ENCODE measurements at places on chromosomes 3 and 15.

DNA sequence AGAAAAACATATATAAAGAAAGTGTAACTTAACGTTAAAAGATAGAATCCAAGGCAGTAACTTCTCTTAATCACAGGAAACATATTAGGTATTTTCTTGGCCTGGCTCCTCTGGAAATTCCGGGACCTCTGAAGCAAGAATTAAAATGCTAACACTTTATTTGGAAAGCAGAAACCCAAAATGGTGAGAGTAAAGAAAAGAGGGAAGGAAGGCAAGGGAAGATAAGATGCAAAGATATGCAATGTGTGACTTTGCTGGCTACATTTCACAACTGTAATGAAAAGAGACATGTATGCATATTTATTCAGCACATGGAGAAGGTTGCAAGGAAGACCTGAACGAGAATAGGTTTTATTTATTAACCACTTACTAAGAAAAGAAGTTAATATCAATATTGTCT is 372.5 kb downstream of the TBL1XR1 start:
- DNase-seq, result no peak

DNA sequence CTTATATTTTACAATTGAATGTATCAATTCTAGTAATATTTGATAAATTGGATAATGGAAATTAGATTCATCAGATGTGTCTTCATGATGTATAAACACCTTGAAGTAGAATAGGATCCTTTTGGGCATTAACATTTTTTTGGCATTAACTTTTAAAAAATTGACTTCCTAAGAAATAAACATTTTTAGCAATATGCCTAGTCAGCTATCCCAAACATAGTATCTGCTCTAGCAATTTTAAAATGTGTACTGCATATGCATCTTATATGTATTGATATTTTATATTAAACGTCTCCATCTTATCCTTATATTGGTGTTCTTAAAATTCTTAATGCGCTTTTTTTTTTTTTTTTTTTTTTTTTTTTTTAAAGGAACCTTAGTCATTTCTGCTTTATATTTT is 8.5 kb downstream of the CCNDBP1 start:
- DNase-seq, result no peak

DNA sequence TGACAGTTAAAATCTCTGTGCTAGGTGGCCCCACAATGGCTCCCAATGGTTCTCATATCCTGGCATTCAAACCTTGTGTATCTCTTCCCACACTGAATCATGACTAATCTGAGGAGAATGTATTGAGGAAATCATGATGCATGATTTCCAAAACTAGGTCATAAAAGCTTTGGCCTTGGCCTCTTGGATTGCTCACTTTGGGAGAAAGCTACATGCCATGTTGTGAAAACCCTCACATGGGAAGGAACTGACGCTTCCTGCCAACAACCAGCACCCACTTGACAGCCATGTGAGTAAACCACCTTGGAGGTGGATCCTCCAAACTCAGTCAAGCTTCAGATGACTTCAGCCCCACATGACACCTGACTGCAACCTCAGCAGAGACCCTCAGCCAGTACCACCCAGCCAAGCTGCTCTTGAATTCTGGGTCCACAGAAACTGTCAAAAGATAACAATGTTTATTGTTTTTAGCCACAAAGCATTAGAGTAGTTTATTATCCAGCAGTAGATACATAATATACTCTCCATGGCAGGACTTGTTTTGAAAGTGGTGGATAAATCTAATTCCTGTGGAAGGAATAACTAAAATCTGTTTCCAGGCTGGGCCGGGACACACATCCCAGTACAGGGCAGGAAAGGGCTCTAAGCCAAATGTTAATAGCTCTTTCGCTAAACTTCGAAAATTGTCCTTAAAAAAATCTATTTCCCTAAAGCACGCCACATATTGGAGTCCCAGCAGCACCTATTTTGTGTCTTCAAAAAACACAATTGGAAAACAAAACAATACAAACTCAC is 1.0 kb upstream of the ZNF620 start:
- DNase-seq, result peak; percentile 5

- DNase-seq, result no peak
Observed at GRCh38 chr15:82047453-82048400, 1.9 kb upstream of the MEX3B start.

GRCh38 chr15:69391046-69391757 is 22.9 kb upstream of the KIF23 start:
- DNase-seq, result no peak

DNA sequence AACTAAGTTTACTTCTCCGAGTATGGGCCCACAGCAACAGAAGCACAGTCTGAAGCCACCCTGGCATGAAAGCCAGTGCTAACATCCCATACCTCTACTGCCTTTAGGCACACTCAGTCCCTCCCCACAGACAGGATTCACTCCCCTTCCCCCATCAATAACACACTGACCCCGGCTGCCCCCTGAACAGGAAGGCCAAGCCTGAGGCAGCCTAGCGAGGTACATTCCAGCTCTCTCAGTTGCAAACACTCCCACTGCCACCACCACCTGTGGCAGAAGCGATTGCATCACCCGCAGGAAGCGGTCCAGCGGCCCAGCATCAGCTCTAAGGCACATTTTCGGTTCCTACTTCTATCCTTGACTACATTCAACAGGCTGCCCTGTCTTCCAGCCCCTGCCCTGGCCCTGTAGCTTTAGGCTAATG is 7.0 kb upstream of the BMF start:
- peak; percentile 71 for DNase-seq

DNA sequence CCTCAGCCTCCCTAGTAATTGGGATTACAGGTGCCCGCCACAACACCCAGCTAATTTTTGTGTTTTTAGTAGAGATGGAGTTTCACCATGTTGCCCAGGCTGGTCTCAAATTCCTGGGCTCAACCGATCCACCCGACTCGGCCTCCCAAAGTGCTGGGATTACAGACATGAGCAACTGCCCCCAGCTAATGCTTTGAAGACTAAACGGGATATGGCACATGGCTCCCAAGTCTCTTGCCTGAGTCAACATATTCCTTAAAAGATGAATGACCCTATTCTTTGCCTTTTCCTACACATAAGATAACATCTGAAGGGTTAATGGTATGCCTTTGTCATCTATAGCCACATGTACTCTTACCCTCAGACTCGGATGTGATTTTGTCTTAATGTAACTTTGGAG is 38.4 kb upstream of the NEDD4 start:
- DNase-seq, result no peak

GRCh38 chr15:76905855-76906254 is 715 bp upstream of the SCAPER start:
- DNase-seq, result no peak

- no peak for DNase-seq
Observed at GRCh38 chr3:180530276-180530675, 71.7 kb upstream of the TTC14 start.

DNA sequence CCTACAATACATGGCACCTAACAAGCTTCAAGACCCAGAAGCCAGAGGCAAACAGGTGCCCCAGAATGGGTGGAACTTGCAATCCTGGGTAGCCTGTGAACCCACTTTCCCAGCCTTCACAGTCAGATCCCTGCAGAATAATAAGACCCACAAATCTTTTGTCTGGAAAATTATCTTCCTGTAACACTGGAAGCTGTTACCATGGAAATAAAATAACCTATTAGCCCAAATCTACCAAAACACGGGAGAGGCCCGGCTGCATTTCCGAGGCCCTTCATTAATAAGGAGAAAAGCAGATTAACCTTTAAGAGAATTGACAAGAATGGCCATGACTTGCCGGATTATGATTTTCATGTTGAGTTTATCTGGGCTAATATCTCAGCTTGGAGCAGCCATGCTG is 256.1 kb upstream of the PROK2 start:
- DNase-seq, result no peak

DNA sequence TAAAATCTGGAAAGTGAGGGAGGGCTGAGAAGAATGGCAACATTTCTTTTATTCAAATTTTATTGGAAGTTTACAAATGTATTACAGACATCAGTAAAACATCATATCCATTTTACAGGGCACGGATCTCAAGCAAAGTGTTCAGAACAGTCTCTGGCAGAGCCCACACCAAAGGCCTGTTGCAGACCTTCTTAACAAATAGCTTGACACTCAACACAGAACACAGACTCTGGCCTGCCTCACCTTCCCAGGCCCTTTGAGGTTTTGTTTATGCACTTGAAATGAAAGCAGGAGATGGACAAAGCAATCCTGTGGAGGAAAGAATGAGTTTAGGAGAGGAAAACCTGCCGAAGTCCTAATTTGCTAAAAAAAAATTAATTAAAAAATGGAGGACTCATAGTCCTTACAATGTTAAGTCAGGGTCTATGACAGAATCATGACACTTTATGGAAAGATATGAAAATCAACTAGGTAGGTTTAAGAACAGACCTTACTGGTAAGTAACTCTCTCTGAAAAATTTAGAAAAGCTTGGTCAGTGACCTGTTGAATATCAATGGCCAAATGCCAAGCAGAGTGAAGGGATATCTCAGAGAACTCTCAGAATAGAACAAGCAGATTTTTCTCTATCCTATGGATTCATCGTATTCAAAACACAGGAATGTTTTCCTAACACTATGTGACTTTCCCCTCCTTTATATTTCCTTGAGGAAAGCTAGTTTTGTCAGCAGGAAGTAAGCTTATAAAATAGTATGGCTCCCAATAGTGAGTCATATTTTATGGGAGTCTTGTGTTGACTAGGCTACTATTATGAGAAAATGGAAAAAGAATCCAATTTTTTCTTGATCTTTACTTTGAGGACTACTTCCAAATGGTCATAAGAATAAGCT is 70.8 kb upstream of the PSMD6 start:
- no peak for DNase-seq

- DNase-seq, result no peak
Observed at GRCh38 chr3:148510116-148510515, 187.6 kb upstream of the AGTR1 start.

- no peak for DNase-seq
Observed at GRCh38 chr3:119745942-119746341, 36.0 kb upstream of the NR1I2 start.

DNA sequence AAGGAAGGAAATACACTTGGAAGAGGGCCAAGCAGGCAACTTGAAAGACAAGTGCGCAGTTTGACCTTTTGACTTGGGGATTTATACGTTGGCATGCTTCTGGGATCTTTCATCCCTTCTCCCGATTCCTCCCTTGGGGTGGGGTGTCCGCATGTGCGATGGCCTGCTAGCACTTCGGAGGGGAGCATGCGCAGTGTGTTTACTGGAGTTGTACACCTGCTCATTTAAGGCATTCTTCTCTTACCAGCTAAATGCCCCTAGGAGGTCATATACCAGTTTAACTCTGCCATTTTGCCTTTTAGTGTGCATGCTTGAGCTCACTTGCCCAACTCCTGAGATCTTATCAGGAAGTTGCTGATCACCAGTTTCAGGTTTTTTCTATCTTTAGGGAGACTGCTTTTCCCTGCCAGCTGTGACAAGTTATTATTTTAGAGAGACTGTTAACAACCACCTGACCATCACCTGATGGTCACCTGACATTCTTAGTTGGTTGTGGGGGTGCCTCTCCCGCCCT is 63.5 kb downstream of the BFSP2 start:
- no peak for DNase-seq

GRCh38 chr3:52288674-52289073 is 1.0 kb downstream of the GLYCTK start:
- DNase-seq, result no peak

DNA sequence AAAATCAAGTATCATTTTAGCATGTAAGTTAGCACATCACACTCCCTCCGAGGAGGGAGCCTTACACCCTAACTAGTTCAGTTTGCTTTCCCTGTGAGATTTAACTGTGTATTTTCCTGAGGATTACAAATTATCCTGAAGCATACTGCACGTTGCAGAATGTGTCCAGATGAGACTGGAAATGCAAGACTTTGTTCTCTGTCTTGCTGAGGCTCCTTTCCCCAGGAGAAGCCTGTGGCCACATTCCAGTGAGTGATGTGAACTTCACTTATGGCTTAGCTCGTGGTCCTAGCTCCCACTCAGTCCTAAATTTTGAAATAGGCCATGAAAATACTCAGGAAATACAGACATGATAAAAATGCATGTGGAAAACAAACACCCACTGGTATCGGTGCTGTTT is 23.7 kb downstream of the PDZRN3 start:
- no peak for DNase-seq

- DNase-seq, result no peak
Observed at GRCh38 chr3:160330109-160330508, 68.9 kb downstream of the IFT80 start.

DNA sequence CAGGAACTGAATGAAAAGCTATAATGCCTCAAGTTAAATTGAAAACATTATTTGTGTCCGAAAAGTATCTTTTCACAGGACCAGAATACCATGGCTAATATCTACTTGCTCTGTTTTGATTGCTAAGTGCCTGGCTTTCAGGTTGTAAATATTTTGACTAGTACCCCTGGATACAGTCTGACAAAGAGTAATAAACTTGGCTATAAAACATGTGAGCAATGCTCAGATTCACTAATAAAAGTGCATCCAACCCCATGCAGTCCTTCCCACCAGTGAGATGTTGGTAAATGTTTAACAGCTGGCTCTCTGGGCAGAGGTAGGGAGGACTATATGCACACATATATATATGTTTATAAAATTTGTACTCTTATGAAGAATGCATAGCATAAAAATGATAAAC is 281.8 kb upstream of the TGFBR2 start:
- no peak for DNase-seq

- DNase-seq, result no peak
Observed at GRCh38 chr3:51948016-51948580, 5.9 kb downstream of the PARP3 start.

DNA sequence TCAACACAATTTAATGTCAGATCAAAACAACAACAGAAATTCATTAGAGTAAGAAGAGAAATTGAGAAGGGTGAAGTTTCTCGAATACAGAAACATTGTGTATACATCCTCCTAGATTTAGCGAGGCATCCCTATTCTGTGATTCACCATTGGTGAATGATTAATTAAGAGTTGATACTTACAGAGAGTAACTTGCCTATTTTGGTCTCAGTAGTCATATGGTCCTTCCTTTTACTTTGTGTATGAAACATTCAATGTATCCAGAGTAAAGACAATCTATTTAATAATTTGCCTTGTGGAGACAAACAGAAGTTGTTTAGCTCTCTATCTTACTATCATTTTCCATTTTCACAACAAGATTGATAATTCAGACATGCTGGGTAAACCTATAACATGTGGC is 432.0 kb downstream of the ZPLD1 start:
- no peak for DNase-seq

GRCh38 chr3:4508048-4508981 is 15.2 kb downstream of the ITPR1 start:
- DNase-seq, result no peak

- no peak for DNase-seq
Observed at GRCh38 chr3:21158861-21159542, 592.0 kb downstream of the ZNF385D start.

GRCh38 chr3:32220006-32220405 is 18.5 kb upstream of the CMTM8 start:
- no peak for DNase-seq

Measured in activated T-cell treated with anti-CD3 and anti-CD28 coated beads, Interleukin-2, amount 50 U/mL, for 72 hours (primary cell).